ENCODE measurements at places on chromosomes 4 and X.

GRCh38 chr4:176001151-176002006 is 64.3 kb upstream of the WDR17 start:
- DNase-seq, result peak; percentile 21

DNA sequence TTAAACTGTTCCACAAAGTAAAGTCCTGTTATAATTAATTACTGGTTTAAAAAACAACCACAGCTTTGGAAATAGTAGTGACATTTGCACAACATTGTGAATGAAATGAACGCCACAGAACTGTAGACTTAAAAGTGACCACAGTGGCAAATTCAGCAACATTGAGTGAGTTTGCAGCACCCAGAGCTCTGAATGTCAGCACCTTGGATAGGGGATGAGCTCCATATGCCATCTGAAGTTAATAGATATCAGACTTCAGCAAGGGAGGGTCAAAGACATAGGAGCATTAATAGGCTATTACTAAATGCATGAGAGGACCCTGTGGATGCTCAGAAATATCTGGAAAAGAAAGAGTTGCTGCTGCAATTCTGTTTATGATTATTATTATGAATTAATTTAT is 55.3 kb upstream of the KCNIP4 start:
- no peak for DNase-seq

GRCh38 chrX:31606771-31607170 is 534.9 kb upstream of the FTHL17 start:
- DNase-seq, result peak; percentile 12

GRCh38 chrX:20653070-20653469 is 386.4 kb upstream of the RPS6KA3 start:
- no peak for DNase-seq

DNA sequence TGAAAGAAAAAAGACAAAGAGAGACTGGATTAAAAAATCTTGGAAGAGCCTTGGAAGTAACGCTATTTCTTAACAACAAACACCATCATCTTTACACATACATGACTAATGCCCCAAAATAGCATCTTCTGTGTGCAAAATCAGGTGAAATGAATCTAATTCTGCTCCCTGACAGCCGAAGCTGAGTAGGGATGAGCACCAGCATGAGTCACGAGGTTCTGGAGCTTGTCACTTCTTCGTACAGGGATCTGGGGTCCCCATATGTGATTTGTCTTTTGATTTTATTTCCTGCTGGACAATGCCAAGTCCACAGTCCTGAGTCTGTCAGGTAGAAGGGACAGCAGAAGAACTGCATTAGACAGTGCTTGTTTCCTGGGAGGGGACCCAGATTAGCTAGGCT is 55.9 kb downstream of the OSTC start:
- no peak for DNase-seq

DNA sequence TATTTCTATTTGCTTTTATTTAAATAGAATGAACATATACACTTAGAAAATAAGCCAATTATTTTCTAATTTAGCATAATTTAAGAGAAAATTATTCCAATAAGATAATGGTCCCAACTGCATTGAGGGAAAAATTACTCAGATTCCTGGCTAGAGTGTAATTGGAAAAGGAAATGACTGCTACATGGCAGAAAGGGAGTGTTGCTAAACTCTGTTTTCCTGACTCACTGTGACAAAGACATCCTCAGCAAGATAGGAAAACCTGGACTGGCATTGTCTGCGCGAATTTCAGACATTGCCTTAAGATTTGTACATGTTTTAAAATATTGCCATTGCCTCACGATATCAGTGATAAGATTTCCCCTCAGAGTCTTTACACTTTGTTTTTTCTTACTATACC is 8.2 kb downstream of the TNIP3 start:
- peak; percentile 92 for DNase-seq

GRCh38 chr4:126752126-126752525 is 880.6 kb upstream of the INTU start:
- no peak for DNase-seq

GRCh38 chrX:23854122-23854521 is 53.6 kb downstream of the APOO start:
- no peak for DNase-seq

GRCh38 chrX:15646543-15646942 is 18.1 kb downstream of the CLTRN start:
- no peak for DNase-seq

Data from iris pigment epithelial cell (primary cell).